CD4-positive, alpha-beta T cell treated with Interleukin-2 at 100 ng/mL for 4 hours (primary cell): ENCODE measurements at places on chromosomes 3 and 15.

DNA sequence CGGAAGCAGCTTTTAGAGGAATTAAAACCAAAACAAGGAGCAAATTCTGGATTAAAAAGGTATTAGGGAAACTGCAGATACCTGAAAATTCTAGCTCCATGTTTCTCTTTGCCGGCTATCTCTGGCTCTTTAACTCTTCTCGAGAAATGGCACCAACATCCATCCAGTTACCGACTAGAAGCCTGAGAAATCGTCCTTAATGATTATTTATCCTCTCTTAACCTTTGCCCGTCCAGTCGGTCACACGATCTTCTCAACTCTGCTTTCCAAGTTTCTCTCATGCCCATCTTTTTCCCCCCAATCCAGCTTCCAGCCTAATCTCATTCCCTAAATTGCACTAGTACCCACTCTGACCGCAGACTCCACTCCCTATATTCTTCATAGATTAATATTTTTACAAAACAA is 596 bp upstream of the SGO1 start:
- no peak for DNase-seq

GRCh38 chr15:60800299-60801072 is 321.5 kb upstream of the ICE2 start:
- DNase-seq: peak; percentile 54

DNA sequence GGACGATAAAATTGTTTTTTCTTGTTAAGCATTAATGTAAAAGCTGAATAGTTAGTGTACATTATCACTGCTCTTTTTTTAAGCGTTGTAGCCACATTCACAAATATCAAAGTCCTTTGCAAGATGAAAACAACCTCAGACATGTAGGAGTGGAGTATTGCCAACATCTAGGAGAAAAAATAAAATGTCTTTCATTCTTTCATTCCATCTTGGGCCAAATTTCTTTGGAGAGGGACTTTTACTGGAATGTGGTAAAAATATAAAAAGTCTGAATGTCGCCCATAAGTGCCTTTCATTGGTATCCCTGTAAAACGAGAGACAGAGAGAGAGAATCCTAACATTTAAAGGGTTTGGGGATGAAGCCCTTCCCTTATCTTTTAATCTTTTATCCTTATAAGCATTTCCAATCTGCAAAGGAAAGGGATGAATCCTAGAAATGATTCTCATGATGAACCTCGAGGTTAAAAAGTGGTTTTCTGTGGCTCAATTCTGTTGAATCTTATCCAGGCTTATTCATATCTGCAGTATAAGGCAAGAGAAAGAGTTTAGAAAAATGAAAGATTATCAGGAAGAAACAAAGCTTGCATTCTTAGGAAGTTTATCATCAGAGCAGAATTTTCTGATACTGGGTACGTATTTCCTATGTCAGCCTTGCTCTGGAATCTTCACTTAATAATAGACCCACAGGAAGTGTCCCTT is 1031.7 kb downstream of the MCTP2 start:
- no peak for DNase-seq

DNA sequence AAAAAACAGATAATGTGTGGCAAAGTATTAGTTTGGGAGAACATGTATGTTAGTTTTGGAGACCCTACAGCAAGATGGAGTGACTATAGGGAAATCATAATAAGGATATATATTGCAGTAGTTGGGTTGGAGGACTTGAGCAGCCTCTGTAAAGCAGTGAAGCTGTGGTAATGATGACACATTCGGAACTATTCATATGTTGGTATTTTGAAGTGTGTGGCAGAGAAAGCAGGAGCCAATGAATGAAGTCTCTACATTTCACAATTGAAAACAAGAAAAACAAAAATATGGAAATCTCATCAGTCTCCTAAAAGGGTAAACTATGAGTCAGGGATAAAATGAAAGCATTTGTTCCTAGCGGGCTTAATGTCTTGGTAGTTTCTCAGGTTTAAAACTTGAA is 645.9 kb downstream of the OTOL1 start:
- DNase-seq: no peak

DNA sequence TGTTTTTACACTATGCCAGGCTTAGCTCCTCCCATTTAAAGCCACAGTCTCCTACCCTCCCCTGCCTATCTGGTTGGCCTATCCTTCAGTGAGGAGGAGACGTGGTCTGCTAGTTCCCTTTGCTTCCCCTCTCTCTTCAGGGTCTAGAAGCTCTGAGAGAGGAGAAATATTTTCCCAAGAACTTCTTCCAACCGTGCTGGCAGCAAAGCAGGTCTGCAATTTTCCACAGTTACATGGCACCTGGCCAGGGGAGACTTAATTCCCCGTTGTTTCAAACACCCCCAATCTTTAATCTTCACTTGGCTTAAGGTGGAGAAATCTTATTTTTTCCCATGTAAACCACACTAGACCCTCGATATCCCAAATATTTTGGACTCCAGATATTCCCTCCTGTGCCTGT is 149.5 kb upstream of the MCTP2 start:
- DNase-seq: no peak

GRCh38 chr3:17755836-17756235 is 13.4 kb upstream of the TBC1D5 start:
- DNase-seq: no peak

GRCh38 chr15:73078722-73079121 is 26.5 kb downstream of the NEO1 start:
- no peak for DNase-seq

DNA sequence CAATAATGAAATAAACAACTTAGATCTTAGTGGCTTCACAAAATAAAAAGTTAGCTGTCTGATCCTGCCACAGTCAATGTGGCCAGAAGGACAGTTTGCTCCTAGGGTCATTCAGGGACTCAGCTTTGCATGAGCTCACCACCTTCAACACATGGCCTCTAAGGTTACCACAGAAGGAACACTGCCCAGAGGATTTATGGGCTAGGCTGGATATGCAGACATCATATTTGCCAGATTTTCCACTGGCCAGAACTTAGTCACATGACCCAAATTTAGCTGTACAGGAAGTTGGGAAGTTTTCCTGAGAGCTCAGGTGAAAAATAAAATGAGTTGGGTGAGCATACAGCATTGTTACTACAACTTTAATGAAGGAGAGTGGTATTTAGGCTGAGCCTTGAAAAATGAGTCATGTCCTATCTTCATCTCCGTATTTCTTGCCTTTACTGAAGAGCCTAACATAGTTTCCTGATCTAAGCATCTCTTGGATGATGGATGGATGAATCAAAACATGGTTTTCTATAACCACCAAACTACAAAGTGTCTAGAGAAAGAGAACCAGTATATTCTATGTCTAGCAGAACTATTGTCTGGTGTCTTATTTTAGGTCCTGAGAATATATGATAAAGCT is 54.9 kb upstream of the TMEM108 start:
- DNase-seq: no peak

- no peak for DNase-seq
Observed at GRCh38 chr3:134707908-134708597, 57.2 kb upstream of the KY start.

GRCh38 chr3:146065573-146066006 is 95.4 kb downstream of the PLOD2 start:
- DNase-seq: peak; percentile 24

- no peak for DNase-seq
Observed at GRCh38 chr3:4690277-4690676, 197.1 kb downstream of the ITPR1 start.

DNA sequence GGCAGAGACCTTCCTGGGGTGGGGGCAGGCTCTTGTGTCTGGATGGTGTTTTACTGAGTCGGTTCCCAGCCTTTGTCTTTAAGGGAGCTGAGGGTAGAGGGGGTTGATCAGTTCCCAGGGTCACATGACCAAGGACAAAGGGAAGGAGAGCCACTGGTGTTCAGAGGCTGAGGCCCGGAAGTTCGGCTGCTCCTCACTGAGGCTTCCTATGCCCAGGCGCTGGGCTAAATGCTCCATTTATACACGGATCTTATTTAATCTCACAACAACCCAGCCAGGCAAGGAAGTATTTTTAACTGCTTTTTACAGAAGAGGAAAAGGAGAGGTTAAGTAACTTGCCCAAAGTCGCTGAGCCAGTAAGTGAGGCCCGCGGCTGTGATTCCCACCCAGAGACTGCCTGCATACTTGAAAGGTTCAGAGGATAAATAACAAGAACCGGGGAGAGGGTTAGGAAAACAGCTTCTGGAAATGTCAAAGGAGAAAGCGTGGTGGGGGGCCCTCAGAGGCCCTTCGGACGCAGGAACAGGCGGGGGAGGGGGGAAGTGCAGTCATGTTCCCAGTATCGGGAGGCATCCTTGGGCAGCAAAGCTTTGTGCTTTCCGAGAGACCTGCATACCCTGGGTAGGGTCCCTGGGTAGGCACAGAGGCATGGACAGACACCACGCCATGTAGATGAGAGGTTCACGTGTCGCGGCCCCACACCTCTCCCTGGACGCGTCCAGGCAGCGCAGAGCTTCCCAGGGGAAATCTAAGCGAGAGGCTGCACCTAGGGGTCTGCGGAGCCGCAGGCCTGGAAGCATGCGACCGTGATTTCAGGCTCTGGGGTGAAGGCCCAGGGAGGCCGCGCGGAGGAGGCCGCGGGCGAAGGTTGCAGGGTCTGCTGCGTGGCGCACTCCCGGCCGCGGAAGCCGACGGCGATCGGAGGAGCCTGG is 21.3 kb downstream of the EPHB3 start:
- no peak for DNase-seq

GRCh38 chr3:69855436-69856162 is 116.3 kb downstream of the MITF start:
- no peak for DNase-seq

GRCh38 chr3:171959532-171960089 is 79.8 kb upstream of the FNDC3B start:
- DNase-seq: no peak

- no peak for DNase-seq
Observed at GRCh38 chr15:53872410-53872809, 105.8 kb upstream of the UNC13C start.

GRCh38 chr3:23964537-23965235 is 19.6 kb downstream of the NR1D2 start:
- DNase-seq: no peak

DNA sequence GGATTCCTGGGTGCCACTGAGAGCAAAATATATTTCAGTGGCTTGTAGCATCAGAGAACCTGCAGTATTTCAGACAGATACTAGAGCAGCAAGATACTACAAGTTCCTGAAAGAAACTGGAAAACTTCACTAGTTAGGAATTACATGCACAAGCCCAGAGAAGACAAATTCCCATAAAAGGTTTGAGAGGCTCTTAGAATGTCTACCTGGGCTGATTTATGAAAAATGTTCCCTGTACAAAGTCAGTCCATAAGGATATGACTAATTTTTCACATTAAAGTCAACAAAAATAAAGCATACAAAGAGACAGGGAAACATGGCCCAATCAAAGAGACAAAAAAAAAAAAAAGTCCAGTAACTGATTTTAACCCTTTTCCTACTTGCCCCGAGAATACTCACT is 302.6 kb downstream of the POLQ start:
- DNase-seq: no peak

GRCh38 chr3:171776411-171776810 is 33.9 kb downstream of the PLD1 start:
- no peak for DNase-seq
